D721Med (cell line): ENCODE measurements at places on chromosomes 6 and 20.

DNA sequence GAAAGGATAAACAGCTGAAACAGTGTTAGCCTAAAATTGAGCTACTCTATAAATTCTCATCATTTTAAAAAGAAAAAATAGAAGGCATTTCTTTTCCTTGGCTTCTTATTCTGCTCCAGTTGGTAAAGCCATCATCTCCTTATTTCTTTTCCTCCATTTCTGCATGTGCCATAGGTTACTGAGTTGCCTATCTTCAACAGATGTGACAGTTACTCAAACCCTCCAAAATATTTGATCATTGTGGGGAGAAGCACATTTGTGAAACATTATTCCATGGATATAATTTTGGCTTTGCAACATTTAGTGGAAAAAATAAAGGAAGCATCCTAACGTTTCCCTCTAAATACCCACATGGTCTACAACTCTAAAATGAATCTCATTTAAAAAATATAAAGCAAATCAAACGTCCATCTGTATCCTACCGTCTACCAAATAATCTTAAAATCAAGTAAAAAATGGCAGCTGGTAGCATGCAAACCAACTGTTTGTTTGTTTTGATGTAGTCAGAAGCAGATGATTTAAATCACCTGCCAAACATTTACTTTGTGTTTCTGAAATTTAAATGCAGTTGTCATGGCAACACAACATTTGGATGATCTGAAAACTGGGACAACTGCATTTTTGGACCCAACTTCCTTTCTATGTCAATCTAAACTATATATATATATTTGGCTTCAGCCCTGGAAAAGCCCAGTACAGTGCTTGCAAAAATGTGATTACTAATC is 16.8 kb upstream of the SNX9 start:
- DNase-seq = no peak

DNA sequence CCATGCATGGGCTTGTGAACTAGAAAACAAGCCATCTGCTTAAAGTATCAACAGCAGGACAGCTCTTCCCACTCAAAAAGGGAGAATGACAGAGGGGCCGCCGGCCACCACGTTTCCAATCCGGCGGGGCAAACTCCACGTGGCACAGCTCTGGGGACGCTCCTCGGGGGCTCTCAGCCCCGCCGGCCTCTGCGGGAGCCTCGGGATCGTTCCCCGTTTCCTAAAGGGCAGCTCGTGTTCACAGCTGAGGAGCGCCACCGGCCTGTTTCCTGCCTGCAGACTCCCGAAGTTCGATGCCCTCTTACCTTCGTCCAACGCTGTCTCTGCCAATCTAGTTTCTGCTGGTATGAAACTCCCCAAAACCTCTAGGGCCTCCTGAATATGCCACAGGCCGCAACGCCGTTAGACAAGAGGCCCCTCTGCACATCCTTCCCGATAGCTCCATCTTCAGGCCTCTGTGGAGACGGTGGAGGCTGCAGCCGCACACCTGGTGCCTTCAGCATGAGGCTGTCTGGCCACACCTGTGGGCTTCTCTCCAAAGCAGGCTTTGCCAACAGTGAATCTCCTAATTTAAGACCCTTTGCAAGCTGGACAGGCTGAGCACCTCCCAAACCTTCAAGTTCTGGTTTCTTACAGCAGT is 46.5 kb downstream of the KCNQ2 start:
- no peak for DNase-seq

GRCh38 chr20:58277578-58278472 is 31.7 kb upstream of the RAB22A start:
- no peak for DNase-seq

GRCh38 chr6:131167773-131168172 is 32.5 kb downstream of the AKAP7 start:
- DNase-seq = no peak

- no peak for DNase-seq
Measured at GRCh38 chr6:15520626-15521203, 142.1 kb downstream of the DTNBP1 start.

GRCh38 chr6:33178755-33179475 is 13.4 kb downstream of the COL11A2 start:
- no peak for DNase-seq

- no peak for DNase-seq
Measured at GRCh38 chr6:93087606-93088005, 331.8 kb downstream of the EPHA7 start.

DNA sequence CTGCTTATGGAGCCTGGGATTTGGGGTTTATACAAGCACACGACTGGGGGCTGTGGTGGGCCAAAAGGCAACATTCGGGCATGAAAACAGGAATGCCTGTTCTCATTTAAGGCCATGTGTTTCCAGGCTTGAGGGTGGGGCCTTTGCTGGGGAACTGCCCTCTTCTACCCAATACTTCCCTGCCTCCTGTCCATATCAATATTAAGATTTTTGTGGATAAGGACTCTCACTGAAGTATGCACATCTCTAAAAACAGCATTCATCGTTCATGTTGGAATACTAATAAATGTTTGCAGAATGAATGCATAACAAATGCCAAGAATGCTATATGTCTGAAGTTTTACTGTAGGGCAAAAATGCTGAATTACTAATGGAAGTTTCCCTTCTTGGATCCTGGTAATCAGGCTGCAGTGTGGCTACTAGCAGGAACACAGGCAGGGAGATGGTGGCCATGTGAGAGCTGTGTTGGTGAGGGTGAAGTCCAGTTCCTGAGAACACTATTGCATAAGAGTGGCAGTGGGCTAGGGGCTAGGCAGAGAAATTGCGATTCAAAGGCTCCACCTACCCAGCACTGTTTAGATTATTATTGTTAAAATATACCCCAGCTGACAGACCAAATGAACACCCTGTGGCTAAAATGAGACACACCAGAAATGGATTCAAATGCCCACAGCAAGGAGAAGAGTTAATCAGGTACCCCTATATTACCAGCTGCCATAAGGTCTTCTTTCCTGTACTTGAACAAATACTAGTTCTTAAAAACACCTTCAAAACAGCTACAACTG is 644.3 kb downstream of the EPM2A start:
- DNase-seq = no peak

DNA sequence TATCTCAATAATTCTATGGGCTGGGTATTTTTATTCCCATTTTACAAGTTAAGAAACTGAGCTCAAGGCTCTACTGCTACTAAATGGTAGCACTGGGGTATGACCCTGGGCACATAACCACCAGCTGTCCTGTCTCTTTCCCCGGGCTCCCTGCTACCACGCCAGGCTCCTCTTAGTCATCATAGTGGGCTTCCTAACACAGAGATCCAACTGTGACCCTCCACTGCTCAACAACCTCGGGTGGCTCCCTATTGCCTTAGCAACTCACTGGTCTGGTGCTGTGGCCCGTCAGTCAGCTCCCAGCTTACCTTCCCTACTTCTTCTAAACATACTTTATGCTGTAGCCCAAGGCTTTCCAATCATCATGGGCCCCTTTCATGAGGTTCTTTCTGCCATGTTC is 4.5 kb downstream of the KIAA1755 start:
- DNase-seq = no peak

- no peak for DNase-seq
Measured at GRCh38 chr6:7033202-7033601, 74.6 kb upstream of the RREB1 start.

- no peak for DNase-seq
Measured at GRCh38 chr6:163708466-163708865, 293.9 kb downstream of the QKI start.

- DNase-seq = no peak
Measured at GRCh38 chr6:90362318-90362717, 65.7 kb upstream of the BACH2 start.

DNA sequence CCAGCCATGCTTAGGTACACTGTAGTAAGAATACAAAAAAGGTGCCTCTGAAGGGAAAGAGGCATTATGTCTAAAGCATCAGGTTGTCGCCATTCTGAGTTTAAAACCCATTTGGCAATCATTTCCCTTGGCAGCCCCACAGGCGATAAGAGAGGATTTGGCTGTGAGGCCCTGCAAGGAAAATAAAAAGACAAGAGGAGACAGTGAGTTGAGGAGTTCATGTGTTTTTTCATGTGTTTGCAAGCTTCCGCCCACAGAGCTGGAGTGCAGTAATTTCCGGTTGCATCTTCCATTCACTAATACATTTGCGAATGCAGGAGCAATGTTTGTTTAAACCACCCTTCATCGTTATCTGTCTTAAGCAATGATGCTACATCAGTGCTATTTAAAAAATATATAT is 138.5 kb upstream of the SOX4 start:
- no peak for DNase-seq

GRCh38 chr20:8388141-8388540 is 256.1 kb downstream of the PLCB1 start:
- no peak for DNase-seq

- no peak for DNase-seq
Measured at GRCh38 chr20:33411242-33411641, 9.9 kb upstream of the CDK5RAP1 start.

DNA sequence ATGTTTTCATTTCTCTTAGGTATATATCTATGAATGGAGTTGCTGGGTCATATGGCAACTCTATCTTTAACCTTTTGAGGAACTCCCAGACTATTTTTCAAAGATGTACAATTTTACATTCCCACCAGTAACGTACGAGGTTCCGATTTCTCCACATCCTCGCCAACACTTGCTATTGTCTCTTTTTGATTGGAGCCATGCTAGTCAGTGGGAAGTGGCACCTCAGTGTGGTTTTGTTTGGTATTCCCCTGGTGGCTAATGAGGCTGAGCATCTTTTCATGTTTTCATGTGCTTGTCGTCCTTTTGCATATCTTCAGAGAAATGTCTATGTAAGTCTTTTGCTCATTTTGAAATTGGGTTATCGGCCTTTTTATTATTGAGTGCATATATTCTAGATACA is 178.6 kb upstream of the EXOC2 start:
- DNase-seq = no peak

DNA sequence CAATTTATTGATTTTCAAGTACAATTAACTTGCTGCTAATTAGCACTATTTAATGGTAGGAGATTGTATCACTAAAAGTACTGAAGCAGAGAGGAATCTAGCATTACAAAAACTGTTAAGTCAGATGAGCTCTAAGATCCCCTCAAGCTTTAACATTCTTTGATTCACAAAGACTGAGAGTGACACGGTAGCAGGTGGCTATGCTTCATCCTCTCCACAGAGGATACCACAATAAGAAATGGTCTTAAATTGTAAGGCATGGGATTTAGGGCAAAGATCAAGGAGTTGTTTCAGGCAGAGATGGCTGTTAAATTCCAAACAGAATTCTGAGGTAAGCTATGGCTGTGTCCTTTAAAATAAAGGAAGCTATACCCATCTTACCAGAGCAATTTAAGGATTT is 67.8 kb upstream of the BEND6 start:
- no peak for DNase-seq

DNA sequence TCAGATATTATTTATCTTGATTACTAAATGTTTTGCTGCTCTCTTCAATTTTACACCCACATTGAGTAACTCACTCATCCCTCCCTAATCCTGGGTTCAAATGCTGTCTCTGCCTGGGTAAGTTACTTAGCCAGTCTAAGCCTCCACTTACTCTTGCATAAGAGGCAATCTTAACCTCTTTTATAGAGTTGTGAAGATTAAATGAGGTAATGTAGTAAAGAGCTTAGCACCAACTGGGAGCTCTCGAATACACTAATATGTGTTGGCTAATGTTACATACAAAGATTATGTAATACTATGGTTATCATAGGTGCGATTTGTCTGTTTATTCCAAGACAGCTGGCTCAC is 134.4 kb upstream of the STMND1 start:
- DNase-seq = no peak

DNA sequence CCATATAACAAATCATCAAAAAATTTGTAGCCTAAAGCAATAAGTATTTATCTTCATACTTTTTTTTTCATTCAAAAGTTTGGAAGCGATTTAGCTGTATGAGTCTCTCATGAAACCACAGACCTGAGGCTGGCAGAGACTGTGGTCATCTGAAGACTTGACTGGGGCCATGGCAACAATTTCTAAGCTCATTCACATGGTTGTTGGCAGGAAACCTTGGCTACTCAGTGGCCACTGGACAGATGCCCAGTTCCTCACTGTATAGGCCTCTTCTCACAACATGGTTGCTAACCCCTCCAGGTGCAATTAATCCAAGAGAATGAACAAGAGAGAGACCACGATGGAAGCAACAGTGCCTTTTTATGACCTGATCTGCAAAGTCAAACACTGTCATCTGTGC is 235.9 kb downstream of the BTBD3 start:
- no peak for DNase-seq

DNA sequence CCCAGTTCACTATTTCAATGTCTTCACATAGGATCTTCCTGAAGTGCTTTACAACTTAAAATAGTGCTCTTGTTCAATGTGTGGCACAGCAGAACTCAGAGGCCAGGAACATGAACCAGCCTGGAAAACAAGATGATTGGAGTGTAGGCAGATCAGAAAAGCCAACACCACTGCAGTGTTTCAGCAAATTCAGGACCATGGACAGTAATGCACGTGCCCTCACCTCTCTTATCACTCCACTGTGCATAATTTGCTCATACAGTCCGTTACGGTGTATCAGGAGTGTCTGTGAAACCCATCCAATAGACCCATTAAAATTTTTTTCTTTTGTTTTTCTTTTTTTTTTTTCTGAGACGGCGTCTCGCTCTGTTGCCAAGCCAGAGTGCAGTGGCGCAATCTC is 27.6 kb upstream of the HACE1 start:
- DNase-seq = no peak

DNA sequence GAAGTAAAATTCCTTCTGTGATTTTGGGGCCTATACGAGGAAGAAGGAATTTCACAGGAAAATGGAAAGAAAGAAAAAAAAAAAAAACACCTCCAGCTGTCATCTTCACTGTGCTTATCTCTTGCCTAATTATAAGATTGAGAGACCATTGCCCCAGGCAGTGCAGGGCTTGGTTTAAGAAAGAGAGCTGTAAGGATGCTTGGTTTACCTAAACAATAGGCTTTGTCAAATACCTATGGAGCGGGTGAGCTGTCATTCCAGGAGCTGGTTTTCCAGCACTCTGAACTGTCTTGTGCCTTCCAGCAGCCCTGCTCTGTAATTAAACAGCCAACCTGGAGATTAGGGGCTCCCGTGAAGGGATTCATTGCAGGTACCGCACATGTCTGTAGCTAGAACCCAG is 137.8 kb downstream of the EDN3 start:
- no peak for DNase-seq

GRCh38 chr6:112338166-112338709 is 8.9 kb upstream of the RFPL4B start:
- no peak for DNase-seq

GRCh38 chr6:35365594-35366203 is 23.3 kb downstream of the PPARD start:
- no peak for DNase-seq

- DNase-seq = no peak
Measured at GRCh38 chr6:132675749-132676148, 16.8 kb upstream of the TAAR1 start.

- DNase-seq = no peak
Measured at GRCh38 chr6:148629592-148630465, 117.0 kb upstream of the UST start.
